Breast epithelium (tissue), 4 donors: ENCODE measurements at places on chromosomes 2 and 18. TPM values are rescaled to one million over a fixed set of nuclear protein-coding genes. Genes with fewer than 3 reads are reported as not detected.

DNA sequence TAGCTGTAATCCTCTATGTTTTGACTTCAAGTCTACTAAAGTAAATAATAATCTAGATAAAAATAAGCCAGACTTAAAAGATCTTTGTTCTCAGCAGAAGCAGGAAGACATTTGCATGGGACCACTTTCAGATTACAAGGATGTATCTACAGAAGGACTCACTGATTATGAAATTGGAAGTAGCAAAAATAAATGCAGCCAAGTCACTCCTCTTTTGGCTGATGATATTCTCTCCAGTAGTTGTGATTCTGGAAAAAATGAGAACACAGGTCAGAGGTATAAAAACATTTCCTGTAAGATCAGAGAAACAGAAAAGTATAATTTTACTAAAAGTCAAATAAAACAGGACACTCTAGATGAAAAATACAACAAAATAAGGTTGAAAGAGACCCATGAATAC, 338.4 kb downstream of the ZNF804A start:
- no peak for DNase-seq

- no peak for DNase-seq
These were observed 609 bp upstream of the ZNF2 start for GRCh38 chr2:95165030-95165370.

The TCF23 gene
- total RNA-seq = not detected

The CYP27C1 gene
- total RNA-seq = 0.29 TPM

- DNase-seq = no peak
These were observed 43.4 kb upstream of the ANKRD62 start for GRCh38 chr18:12049978-12050811.

DNA sequence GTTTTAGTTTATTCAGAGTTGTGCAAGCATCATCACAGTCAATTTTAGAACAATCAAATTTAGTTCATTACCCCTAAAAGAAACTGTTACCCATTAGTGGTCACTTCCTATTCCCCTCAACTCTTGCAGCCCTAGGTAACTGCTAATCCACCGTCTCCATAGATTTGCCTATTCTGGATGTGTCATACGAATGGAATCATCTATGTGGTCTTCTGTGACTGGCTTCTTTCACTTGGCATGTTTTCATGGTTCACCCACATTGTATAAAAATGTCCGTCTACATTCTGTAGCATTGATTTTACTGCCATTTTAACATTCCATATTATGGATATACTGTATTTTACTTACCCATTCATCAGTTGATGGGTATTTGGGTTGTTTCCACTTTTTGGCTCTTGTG, 5.3 kb upstream of the CEP68 start:
- no peak for DNase-seq

- DNase-seq = no peak
These were observed 5.6 kb upstream of the WDFY1 start for GRCh38 chr2:223950448-223951347.

- DNase-seq = no peak
These were observed at the start of gene GPC1 for GRCh38 chr2:240435457-240435947. TSS of gene GPC1 (plus strand) at chr2:240435663. CDS start at chr2:240435919, 256 bp downstream.

The BMP10 gene
- not detected for total RNA-seq

DNA sequence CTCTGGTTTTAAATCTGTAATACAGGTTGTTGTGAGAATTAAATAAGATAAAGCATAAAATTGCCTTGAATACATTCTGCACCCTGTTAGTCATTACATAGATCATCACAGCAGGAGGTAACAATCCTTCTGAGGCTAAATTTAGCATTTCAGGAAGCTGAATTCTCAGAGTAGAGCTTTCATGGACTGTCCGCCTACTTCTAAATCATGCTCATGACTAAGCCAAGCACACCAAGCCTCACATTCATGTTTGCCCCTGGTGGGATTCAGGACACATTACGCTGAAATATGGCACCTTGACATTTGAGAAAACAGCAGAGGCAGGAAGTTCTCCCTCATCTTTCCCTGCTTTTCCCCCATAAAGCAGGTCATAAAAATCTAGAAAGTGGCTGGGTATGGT, 16.6 kb upstream of the PIK3C3 start:
- no peak for DNase-seq

- DNase-seq = no peak
These were observed 91.8 kb upstream of the SERTAD2 start for GRCh38 chr2:64745562-64745961.
